ENCODE measurements at places on chromosomes 7 and 10.

DNA sequence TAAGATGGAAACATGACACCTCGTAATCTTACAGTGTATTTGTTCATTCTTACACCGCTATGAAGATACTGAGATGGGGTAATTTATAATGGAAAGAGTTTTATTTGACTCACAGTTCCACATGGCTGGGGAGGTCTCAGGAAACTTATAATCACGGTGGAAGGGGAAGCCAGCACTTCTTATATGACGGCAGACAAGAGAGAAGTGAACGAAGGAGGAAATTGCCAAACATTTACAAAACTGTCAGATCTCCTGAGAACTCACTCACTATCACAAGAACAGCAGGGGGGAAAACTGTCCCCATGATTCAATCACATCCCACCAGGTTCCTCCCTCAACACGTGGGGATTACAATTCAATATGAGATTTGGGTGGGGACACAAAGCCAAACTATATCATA is 282.3 kb downstream of the HGF start:
- no peak for DNase-seq

GRCh38 chr10:36634916-36635315 is 490.5 kb upstream of the ANKRD30A start:
- DNase-seq, result no peak

DNA sequence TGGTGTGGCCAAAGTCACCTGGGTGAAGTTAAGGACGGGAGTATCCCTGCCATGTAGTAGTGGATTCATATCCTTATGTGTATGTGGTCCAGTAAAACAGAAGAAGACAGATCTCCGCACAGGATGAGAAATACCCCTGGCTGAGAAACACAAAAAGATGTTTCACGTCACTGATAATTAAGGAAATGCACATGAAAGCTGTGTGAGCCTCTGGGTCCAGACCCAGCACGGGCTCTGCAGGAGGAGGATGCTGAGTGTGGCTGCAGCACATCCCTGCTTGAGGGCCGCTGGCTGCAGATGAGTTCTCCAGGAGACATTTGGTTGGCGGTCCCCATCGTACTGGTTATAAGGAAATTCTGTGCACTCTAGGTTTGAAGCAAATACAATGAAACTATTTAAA is 8.2 kb upstream of the SUN1 start:
- DNase-seq, result no peak

- no peak for DNase-seq
Observed at GRCh38 chr7:41093141-41093540, 609.7 kb downstream of the INHBA start.

DNA sequence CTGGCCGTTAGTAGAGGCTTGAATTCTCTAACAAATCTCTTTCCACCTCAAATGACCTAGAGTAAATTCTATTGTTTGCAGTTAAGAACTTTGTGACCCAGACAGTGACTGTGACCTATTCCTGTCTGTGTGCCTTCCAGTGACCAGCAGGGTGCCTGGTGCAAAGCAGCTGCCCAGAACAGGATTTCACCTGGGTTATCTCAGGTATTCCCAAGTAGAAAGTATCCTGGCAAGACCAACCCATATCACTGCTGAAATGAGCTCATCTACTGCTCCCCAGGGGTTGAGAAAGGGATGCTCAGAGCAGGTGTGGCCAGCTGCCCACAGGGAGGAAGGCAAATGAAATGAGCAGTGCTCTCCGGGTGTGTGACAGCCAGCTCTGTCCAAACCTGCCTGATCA is 2.1 kb upstream of the MSMB start:
- DNase-seq, result no peak

GRCh38 chr10:55627501-55628051 is 733.5 kb downstream of the ZWINT start:
- no peak for DNase-seq

DNA sequence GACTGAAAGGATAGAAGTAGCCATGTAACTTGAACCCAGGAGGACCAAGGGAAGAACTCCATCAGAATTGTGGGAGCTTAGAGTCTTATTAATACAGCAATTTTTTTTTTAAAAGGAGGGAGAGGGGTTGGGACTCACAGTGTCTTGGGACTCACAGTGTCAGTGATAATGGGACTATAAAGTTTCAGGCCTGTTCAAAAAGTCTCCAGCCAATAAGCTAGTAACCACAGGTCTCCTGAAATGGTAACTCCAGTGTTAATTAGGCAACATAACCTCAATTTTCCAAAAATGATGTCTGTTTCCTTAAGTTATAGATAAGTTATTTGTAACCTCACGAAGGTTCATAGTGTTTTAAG is 2.4 kb upstream of the HNRNPH3 start:
- DNase-seq, result no peak

All from NCI-H446 (cell line).